Amniotic stem cell (primary cell): ENCODE measurements at places on chromosomes 12 and 14.

GRCh38 chr12:34121360-34121759 is 99.1 kb downstream of the ALG10 start:
- no peak for DNase-seq

- DNase-seq, result no peak
Observed at GRCh38 chr12:122089077-122089476, 10.5 kb downstream of the MLXIP start.

- no peak for DNase-seq
Observed at GRCh38 chr12:32756476-32757066, 874 bp upstream of the YARS2 start.

DNA sequence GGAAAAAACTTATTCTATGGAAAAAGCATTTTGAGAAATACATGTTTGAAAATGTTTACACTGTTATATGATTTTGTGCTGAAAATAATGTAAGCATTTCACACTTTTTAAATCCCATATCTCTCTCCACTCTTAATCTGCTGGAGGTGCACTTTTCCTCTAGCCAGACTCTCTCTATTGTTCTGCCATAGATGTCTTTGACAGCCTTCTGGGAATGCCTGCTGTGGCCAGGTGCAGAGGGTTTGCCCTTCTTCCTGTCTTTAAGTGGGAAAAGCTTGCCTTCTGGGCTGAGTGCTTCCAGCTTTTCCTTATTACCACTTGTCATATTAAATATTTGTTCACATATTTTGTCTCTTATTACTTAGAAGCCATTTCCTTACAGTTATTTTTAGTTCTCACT is 60.1 kb upstream of the PPM1H start:
- DNase-seq, result no peak
